ENCODE measurements at places on chromosomes 5 and 9.

DNA sequence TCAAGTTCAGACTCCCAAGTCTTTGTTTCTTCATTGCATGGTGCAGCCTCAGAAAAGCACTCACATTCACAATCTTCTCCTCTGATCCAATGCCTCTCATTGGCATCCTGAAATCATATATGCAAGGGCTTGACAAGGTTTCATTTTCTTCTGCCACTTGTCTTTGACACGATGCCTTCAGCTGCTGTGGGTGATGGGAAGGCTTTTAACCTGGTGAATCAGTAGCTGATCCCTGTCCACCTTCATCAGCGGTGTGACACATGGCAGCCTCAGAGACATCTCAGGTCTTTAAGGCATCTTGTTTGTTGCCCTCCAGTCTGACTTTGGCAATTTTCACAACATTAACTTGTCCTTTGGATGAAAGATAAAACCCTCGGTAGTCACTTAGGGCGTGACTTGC, 147.2 kb downstream of the PRELID2 start:
- no peak for DNase-seq

- no peak for DNase-seq
Measured at GRCh38 chr5:96499753-96500345, 66.8 kb upstream of the PCSK1 start.

DNA sequence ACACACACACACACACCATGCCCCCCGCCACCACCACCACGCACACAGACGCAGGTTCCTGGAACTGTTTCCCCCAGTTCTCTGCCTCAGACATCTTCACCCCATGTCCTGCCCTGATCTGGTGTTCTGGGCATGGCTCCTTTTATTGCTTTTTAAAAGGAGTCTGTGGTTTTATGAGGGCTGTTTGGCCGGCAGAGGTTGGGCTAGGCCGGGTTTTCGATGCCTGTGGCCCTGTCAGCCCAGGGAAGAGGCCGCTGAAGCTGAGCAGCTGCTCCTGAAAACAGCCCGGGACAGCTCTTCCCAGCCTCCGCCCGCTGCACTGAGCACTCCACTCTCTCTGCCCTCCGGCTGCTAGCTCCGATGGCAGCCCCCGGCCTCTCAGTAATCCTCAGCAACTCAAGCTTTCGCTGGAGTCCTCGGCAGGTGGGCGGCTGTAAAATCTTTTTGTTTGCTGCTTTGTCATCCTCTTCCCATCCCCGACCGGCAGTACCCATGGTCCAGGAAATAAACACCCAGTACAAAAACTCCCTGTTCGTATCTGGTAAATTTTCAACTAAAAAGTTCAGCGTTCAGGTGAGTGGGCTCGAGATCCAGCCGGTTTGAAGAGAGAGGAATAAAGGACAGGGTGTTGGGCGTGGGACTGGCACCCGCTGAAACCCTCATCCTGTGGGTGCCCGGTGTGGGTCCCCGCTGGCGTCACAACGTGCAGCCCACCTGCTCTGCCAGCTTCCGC, 103.0 kb upstream of the ERCC6L2 start:
- no peak for DNase-seq

DNA sequence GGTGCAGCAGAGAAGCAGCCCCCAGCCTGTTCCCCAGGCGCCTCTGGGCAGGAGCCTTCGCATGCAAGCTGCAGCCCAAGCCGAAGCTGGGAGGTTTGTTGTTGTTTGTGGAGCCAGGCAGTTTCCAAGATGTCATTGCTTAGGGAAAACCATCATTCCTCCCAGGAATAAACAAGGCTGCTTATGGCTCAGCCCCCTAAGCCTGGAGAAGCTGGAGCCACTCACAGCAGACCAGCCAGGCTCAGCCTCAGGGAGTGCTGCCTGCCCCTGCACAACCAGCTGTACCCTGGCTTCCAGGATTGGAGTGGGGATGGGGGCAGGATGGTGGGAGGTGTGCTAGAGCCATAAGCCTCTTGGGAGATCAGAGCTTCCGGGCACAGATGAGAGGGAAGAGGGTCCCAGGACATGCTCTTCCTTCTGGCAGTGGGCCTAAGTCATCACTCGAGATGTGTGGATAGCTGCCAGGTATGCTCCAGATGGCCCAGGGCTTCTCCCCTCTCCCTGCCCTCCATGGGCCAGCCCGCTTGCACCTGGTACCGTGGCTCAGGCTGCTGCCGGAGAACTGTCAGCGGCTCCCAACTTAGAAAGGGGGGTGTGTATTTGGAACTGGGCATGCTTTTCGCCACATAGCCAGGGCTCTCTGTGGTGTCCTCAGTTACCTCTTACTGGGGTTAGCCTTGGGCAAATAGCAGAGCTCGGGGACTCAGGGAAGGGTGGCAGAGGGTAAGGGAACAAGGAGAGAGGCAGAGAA, 105.2 kb downstream of the RGS3 start:
- no peak for DNase-seq

DNA sequence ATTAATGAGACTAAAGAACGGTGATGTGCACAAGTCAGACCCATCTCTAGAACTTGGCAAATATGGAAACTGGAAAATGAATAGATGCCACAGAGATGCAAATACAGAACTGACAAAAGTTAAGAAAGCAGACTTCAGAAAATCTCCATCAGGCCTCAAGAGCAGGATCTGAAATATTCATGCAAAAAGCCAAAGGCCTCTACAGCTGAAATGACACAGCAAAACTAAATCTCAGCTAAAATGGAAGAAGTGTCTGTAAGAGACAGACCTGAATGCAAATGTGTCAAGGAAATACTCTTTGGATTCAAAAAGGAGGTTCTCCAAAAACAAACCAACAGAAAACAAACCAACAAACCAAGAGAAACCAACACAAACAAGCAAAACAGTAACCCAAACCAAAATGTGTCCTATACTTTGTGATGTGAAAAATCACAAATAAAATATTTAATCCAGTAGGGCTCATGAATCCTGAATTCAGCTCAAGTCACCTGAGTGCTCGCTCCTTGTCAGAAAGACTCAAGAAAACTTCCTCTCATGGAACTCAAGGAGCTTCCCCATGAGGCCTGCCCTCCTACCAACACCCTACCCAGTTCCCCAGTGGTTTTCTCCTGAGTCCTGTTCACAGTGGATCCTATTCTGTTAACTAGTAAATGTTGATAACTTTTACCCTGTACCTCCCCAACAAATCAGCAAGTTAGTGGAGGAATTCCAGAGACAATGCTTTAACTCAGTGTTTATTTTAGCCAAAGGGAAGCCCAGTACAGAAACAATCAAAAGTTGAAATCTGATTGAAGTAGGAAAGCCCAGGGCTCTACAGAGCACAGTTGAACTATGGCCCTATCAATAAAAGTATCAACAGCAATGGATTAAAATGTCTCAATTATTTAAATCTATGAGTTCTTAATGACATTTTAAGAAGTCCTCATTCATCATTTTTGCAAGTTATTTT, 14.6 kb downstream of the MRPS27 start:
- DNase-seq = no peak

- DNase-seq = no peak
Measured at GRCh38 chr5:2656206-2656605, 95.3 kb downstream of the IRX2 start.

DNA sequence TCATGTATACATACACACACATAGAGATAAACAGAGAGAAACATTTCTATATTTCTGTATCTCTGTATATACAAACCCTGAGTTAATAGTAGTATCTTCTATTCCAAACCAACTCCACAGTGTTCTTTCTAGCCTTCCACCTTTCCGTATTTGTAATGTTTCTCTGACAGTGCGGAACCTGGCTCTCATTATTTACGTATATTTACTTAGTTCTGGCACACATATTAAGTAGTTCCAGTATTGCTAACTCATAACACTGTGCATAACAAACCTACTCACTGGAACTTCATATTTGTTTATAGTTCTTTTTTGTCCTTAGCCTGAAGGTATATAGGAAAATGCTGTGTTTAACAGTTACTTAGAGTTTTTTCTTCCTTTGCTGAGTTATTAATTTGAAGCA, 6.5 kb downstream of the OGN start:
- no peak for DNase-seq

- no peak for DNase-seq
Measured at GRCh38 chr9:37083654-37084053, 36.7 kb upstream of the ZCCHC7 start.

- no peak for DNase-seq
Measured at GRCh38 chr9:108519437-108519836, 336.3 kb downstream of the ACTL7B start.

DNA sequence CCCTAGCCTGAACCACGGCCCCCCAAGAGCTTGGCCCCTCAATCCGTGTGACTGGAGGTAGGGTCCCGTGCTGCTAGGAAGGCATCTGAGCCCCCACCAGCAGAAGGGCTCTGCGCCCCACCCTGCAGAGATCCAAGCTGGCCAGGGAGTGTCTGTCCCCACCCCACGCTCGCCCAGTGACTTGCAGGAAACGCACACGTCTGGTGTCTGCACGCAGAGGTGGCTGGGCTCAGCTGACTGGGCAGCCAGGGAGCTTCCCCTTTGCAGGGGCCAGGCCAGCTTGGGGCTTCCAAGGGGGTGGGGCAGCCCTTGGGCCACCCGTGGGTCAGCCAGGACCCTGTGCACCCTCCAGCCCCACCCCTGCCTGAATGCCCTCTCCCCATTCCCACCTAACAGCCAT, 24.3 kb downstream of the NOTCH1 start:
- DNase-seq = no peak

DNA sequence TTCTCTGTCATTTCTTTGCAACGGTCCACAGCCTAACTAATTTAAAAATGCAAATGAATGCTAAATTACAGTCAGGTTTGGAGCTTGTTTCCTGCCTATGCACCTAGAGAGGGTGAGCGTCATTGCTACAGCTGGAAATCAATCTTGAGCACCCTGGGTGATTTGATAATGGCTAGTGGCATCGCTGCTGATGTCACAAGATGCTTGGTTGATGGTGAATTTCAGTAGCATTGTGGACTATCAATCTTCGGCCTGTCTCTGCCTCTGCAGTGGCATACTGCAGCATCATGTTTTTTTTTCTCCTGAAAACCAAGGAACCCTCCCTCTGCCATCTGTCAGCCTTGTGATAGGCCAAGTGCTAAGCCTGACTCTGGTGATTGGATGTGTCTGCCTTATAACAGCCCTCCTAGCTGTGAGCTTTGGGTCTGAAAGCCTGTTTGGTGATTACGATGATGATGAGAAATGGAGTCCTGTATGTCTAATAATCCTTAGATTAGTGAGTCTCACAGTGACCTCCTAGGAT, 75.3 kb downstream of the NMUR2 start:
- no peak for DNase-seq

DNA sequence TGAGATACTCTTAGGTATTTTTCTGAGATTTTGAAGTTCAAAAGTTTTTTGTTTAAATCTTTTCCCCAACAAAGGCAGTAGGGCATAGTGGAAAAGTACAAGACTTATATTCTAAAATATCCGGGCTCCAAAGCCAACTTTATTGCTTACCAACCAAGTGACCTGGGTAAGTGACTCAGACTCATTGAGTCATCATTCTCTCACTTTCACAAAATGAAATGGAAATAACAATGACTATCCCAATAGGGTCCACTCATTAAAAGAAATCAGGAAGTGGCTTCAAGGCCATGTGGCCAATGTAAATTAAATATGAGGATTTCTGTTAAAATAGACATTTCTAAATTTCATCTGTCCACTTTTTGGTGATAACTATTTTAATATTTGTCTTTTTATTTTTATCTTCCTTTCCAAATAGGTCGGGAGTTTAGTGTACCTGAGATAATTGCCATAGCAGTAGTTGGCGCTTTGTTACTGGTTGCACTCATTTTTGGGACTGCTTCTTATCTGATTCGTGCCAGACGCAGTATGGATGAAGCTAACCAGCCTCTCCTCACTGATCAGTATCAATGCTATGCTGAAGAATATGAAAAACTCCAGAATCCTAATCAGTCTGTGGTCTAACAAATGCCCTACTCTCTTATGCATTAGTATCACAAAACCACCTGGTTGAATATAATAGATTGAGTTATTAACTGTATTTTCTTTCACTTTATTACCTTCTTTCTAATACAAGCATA, 15.5 kb downstream of the TYRP1 start:
- no peak for DNase-seq

DNA sequence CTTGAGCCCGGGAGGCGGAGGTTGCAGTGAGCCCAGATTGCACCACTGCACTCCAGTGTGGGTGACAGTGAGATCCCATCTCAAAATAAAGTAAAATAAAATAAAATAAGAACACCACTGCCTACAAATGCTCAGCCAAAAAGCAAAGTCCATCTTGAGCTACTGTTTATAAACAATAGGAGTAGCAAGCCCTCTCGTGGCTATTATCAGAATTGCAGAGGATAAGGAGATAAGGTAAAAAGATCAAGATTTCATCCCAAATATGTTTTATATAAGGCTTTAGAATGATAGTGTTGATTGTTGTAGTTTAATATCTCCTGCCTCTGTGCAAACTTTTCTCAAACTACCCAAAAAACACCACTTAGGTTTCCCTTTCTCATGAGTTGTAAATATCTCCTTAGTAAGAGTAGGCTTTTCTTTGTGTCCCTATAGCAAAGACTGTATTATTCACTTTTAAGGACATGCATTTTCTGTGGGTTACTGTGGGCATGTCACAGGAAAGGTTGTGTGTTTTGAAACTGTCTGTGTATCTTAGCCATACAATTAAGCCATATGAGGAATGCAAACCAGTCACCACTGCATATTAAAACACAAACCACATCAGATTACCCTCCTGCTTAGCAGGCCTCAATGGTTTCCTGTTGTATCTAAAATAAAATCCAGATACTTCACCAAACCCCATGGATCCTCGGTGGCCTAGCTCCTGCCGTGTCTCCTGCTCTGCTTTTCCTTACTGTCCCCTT, 31.8 kb upstream of the CKS2 start:
- peak; percentile 25 for DNase-seq

GRCh38 chr9:16316456-16316855, 554.0 kb downstream of the BNC2 start:
- no peak for DNase-seq

DNA sequence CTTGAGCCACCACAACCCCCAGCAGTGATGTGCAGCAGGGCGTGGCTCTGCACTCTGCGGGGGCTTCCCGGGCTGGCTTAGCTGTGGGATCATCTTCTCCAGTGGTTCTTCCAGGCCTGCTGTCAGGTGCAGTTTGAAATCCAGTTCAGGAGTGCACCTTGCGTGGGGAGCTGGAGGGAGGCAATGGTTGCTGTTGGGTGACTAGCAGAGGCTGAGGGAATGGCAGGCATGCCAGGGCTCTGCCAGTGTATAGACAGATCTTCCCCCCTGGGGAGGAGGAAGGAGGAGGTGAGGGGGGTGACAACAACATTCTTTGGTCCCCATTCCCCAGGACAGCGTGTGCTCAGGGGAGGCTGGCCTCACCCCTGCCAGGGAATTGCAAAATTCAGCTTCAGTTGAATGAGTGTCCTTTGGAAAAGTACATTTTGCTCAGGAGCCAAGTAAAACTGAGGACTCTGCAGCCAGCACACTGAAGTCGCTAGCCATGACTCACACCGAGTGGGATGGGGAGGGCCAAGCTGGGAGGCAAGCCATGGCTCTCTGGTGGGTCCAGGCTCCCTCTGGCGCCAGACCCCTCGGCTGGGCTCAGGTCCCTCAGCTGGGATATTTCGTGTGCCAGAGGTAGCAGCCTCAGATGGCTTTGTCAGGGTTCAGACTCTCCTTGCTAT, 35.0 kb downstream of the ERGIC1 start:
- peak; percentile 80 for DNase-seq

- DNase-seq = no peak
Measured at GRCh38 chr5:139593716-139594319, 32.7 kb downstream of the UBE2D2 start.
